ENCODE measurements at places on chromosomes 2 and 18.

- no peak for DNase-seq
Observed at GRCh38 chr2:26136451-26136850, 36.4 kb upstream of the GAREM2 start.

- DNase-seq, result no peak
Observed at GRCh38 chr2:12931186-12931844, 214.6 kb downstream of the TRIB2 start.

GRCh38 chr18:22043837-22044236 is 125.6 kb upstream of the GATA6 start:
- no peak for DNase-seq

DNA sequence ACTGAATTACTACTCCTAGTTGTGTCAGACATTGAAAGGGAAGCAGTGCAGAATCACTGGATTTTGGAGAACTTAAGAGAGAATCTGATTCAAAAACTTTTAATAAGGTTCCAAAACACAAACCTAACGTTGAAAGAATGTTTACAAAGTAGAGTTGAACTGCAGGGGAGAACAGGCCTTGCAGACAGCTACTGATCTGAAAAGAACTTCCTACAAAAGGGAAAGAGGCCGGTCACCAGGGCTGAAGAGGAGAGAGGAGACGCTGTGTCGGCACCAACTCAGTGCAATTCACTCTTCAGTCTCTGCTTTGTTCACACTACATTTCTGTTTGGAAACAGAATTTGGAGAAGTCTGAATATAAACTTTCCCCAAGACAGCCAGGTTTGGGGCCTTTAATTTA is 124.0 kb downstream of the GAREM1 start:
- no peak for DNase-seq

GRCh38 chr18:52391810-52392559 is 52.0 kb downstream of the DCC start:
- no peak for DNase-seq

GRCh38 chr2:24454294-24454693 is 36.8 kb upstream of the NCOA1 start:
- no peak for DNase-seq

- DNase-seq, result peak; percentile 62
Observed at GRCh38 chr2:70070542-70071268, 16.6 kb upstream of the PCBP1 start.

GRCh38 chr2:151251012-151251411 is 10.7 kb downstream of the RBM43 start:
- DNase-seq, result no peak
